Dorsolateral prefrontal cortex (tissue), 122 donors: ENCODE measurements at places on chromosomes 1 and 21. TPM values are rescaled to one million over a fixed set of nuclear protein-coding genes. Genes with fewer than 3 reads are reported as not detected.

Gene RORC
- 0.47 TPM for total RNA-seq

Gene XCL2
- not detected for total RNA-seq

Gene C1orf94
- total RNA-seq, result 1.2 TPM

Gene OR6N1
- total RNA-seq, result not detected

Gene GLIS1
- 12.8 TPM for total RNA-seq

Gene PODN
- total RNA-seq, result 2.9 TPM

Gene LMNA
- total RNA-seq, result 57.3 TPM

Gene GRIK1
- total RNA-seq, result 13.3 TPM

Gene PSEN2
- 17.2 TPM for total RNA-seq
